ENCODE measurements at places on chromosomes 6 and 20.
A peak's percentile ranks its signal among the peaks of the same experiment; 100 is the strongest.

- peak; percentile 91 for DNase-seq
Measured at GRCh38 chr6:144912474-144912873, 627.3 kb downstream of the UTRN start.

DNA sequence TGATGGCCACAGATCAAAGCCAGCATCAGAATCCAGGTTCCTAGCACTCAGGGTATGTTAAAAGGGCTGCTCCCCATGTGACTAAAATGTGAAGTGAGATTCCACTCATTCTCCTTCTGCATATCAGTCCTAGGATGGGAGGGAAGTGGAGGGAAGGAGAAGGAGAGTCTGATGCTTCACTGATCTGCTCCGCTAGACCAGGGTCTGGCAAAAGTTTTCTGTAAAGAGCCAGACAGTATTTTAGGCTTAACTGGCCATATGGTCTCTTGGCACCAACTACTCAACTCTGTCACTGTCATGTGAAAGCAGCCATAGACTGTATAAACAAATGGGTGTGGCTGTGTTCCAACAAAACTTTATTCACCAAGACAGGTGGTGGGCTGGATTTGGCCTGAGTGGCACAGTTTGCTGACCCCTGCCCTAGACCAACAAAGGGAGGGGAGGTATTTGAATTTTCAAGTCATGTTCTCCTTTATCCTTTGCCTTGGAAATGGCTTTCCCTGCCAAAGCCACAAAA, 22.6 kb downstream of the GHRH start:
- no peak for DNase-seq

DNA sequence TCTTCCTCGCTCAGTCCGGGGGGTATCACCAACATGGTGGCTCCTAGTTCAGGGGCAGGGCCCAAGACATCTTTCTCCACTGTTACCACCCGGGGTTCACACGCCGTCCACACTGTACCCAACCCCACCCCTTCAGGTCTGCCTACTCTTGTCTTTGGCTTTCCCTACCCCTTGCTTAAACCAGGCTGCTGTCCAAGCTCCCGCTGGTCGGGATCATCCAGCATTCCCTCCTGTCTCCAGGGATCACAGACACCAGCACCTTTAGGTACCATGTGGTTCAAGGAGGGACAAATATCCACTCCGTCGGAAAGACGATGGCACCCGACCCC, 395 bp downstream of the NELFE start:
- DNase-seq = no peak

- DNase-seq = peak; percentile 76
Measured at GRCh38 chr20:46709459-46710152, at the start of gene SLC2A10. SLC2A10 (plus strand) TSS chr20:46709649; CDS start chr20:46709737, 88 bp downstream.

DNA sequence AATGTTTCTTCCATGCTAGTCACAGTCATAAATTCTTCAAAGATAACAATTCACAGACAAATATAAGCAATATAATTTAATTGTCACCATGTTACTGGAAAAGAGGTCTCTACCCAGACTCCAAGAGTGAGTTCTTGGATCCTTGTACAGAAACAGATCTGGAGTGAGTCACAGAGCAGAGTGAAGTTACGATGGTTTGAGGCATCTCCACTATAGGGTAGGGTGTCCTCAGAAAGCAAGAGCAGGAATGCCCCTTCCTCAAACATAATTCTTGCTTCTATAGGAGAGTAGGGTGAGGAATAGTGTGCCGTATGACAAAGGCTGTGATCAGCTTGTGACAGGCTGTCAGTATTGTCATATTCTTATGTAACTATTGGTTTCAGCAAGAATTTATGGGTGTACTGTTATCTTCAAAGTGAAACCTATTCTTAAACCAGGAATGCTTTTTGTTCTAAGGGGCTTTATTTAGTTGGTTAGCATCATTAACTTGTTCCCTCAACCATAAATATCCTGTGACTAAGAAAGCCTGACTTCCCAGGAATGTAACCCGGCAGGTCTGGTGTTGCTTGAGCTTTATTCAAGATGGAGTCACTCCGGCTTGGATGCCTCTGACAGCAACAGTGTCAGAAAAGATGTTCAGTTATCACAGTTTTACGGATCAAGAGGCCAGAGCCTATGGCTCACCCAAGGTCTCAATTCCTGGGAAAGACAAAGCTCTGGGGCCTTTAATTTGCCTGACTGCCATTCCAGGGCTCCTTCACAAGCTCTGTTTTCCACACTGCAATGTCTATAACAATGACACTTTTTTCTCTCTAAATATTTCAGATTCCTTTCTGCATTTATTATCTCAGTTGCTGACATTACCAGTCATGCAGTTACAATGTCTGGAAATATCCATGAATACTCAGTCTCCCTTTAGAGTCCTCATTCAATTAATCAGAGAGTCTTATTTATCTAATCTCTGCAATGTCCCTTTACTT, 298.6 kb downstream of the C6orf118 start:
- peak; percentile 33 for DNase-seq

DNA sequence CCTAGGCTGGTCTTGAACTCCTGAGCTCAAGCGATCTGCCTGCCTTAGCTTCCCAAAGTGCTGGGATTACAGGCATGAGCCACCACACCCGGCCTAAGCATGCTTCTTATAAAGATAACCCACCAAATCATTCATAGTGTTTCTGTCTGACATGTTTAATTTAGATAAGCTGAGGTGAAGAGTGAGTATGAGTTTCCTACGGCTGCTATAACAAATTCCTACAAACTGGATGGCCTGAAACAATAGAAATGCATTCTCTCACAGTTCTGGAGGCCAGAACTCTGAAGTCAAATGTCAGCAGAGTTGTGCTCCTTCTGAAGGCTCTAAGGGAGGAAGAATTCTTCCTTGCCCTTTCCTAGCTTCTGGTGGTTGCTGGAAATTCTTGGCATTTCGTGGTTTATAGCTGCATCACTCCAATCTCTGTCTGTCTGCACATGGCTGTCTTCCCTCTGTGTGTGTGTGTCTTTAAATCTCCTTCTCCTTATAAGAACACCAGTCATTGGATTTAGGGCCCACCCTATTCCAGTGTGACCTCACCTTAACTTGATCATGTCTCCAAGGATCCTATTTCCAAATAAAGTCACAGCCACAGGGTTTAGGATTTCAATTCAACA, 29.9 kb downstream of the MAPK13 start:
- DNase-seq = peak; percentile 63
